ENCODE measurements at places on chromosomes 3 and 15.

GRCh38 chr15:47750740-47751262 is 33.5 kb downstream of the SEMA6D start:
- no peak for DNase-seq

- DNase-seq, result no peak
Observed at GRCh38 chr3:57972531-57973111, 35.6 kb upstream of the FLNB start.

DNA sequence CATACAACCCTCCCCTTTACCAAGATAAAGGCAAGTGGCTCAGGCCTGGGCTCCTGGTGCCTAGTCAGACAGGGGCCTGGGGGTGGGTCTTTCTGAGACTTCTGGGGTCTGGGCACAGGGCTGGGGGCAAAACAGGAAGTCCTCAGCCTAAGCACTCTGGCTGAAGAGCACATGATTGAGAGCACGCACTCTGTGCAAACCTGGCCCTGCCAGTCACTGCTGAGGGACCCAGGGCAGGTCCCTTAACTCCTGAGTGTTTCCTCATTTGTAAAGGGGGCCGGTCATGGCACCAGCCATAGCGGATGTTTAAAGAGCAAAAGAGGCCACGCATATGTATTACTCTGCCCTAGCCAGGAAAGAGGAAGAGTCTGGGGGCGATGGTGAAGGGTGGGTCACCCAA is 16.0 kb downstream of the TKT start:
- DNase-seq, result no peak

DNA sequence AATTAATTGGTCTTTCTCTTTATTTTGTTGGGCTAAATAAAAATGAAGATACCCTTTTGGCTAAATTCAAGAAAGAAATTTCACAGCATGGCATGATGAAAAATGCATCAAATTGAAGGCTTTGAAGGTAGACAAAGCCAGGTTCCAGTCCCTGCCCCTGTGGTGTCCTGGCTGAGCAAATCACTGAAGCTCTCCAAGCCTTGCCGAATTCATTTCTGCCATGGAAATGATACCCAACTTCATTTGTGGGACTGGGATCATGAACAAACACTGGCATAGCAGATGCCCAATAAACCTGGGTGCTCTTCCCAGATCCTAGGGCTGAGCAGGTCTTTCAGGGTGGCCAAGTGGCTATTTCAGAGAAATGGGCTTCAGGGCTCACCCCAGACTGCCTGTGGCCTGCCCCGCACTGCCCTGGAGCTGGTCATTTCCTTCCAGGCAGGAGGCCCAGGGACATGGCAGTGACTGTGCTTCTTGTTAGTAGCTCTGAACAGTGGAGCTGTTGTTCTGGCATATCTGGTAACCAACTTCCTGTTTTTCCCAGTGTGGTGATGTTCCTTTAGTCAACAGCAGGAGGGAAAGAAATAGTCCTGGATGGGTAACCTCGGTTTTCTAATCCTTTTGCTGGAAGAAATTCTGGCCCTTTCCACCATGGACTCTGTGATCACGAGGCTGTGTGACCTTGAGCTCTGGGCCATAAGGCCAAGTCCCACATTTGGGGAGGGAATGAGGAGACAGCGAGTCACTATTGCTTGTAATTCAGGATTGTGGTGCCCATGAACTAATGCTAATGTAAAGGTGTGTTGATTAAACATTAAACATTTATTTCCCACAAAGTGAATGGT is 47.6 kb downstream of the CTDSPL start:
- DNase-seq, result no peak

DNA sequence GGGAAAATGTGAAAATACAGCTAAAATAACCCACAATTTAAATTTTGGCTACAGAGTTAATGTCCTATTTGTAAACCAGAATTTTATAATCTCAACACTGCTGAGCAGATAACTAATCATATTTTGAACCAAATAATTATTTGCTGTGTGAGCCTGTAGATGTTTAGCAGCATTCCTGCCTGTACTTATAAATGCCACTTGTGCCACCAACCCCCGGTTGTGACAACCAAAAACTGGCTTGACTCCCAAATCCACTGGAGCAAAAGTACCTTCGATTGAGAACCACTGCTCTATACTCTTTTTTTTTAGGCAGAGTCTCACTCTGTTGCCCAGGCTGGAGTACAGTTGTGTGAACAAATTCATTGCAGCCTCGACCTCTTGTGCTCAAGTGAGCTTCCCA is 78.5 kb downstream of the CNTN6 start:
- no peak for DNase-seq

- DNase-seq, result no peak
Observed at GRCh38 chr15:40639677-40640076, 45.6 kb downstream of the KNL1 start.

DNA sequence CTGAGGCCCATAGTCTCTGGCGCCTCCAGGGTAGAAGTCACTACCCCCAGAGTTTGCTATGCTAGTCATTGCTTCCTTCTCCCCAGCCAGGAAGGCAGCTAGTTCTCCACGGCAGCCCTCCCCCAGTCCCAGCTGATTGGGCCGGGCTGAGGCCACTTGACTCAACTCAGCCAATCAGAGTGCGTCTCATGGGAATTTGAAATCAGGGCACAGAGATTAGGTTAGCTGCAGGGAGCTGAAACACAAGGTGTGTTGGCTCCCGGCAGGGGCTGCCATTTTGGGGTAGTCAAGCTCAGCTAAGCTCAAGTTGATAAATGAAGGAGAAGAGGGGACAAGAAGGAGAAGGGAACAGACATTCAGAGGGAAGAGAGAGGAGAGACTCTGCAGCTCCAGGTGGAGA is 32.8 kb downstream of the LINGO1 start:
- no peak for DNase-seq

GRCh38 chr3:148186881-148187280 is 510.8 kb upstream of the AGTR1 start:
- DNase-seq, result no peak

GRCh38 chr3:144187531-144188210 is 216.0 kb downstream of the DIPK2A start:
- no peak for DNase-seq

DNA sequence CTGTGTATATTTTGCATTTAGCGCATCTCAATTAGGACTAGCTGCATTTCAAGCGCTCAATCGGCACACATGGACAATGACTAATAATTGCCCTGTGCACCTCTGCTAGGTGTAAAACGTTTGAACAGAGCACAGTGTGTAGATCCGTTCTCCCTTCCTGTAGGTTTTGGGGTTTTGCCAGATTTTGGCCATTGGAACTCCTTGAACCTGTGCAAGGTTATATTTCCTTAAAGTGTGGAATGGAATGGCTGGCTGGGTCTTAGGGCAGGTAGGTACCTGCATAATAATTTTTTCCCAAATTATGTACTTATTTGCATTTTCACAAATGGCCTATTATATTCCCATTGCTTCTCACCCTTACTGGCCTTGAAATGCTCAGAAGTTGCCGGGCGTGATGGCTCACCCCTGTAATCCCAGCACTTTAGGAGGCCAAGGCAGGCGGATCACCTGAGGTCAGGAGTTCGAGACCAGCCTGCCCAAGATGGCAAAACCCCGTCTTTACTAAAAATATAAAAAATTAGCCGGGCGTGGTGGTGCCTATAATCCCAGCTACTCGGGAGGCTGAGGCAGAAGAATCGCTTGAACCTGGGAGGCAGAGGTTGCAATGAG is 777 bp downstream of the RNU5B-1 start:
- no peak for DNase-seq

GRCh38 chr3:152317956-152318355 is 49.2 kb downstream of the MBNL1 start:
- no peak for DNase-seq

DNA sequence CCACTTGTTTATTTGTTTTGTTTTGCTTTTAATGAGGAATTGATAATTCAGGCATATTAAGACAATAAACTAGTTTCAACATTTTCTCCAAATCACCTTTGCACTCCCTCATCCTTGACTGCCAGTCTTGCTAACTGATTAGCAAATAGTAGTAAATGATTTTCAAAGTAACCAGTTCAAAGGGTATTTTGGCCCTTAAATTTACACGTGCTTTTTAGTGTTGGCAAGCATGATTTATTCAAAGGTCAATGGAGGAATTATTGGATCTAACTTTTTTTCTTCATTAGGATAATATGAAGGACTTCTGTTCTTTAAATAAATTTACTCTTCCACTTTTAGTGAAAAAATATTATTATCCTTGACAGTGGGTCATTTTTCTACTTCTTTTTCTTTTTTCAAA is 53.8 kb downstream of the BCHE start:
- no peak for DNase-seq
